ENCODE measurements at places on chromosomes 12 and 14. TPM values are rescaled to one million over a fixed set of nuclear protein-coding genes. Genes with fewer than 3 reads are reported as not detected.

The KERA gene
- total RNA-seq = not detected

The HOXC9 gene
- total RNA-seq = 0.61 TPM

The SSTR1 gene
- total RNA-seq = 9.2 TPM

The SMCO2 gene
- total RNA-seq = 0.38 TPM

The ACVRL1 gene
- 223 TPM for total RNA-seq

The ATL1 gene
- total RNA-seq = 5.9 TPM

The DIO2 gene
- total RNA-seq = 1.0 TPM

The NEMF gene
- 57.4 TPM for total RNA-seq

The RARG gene
- 23.8 TPM for total RNA-seq

The OR4N2 gene
- total RNA-seq = not detected

The GLIPR1L1 gene
- total RNA-seq = not detected

The FAM222A gene
- total RNA-seq = 6.2 TPM

The SOAT2 gene
- not detected for total RNA-seq

The RTN1 gene
- 9.6 TPM for total RNA-seq

The ASCL1 gene
- total RNA-seq = not detected

The PRPF39 gene
- 31.3 TPM for total RNA-seq

The PLD4 gene
- 3.1 TPM for total RNA-seq

The PIWIL1 gene
- total RNA-seq = not detected

The TTC8 gene
- total RNA-seq = 11.5 TPM

The SERPINA5 gene
- 0.41 TPM for total RNA-seq

The AICDA gene
- 0.75 TPM for total RNA-seq

The GNB3 gene
- total RNA-seq = 0.32 TPM

The ATP2B1 gene
- total RNA-seq = 46.6 TPM

The MYF5 gene
- total RNA-seq = not detected

The TMED8 gene
- total RNA-seq = 11.3 TPM

The RPL10L gene
- total RNA-seq = not detected

The FGF23 gene
- total RNA-seq = not detected

The CLEC2A gene
- total RNA-seq = not detected

The RNASE4 gene
- total RNA-seq = 42.5 TPM

The OXA1L gene
- 105 TPM for total RNA-seq

The MSRB3 gene
- 61.3 TPM for total RNA-seq

All from upper lobe of right lung (tissue), 1 donor.